ENCODE measurements at places on chromosomes 11 and 22.

DNA sequence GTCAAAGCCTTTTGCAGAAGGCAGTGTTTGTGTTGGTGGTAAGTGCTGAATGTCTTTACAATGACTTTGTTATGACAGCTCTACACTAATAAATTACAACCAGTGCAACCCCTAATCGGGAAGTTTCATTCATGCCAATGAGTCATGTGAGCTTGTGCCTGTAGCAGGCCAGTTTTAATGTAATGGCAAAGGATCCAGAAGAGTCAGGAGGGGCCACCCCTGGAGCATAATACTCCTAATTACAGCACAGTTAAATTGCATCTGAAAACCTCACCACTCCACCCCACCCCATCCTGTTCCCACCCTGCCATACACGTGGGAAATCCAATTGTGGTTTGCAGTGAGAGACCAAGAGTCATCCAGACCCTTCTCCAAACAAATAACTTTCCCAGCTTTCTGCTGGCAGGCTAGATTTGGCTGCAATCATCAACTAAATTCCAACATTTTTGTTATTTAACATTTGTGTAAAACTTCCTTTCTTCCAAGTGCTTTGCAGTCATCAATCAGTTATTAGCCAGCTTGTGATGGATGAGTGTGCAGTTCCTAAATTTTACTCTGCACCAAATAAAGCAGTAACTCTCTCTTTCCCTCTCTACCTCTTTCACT, 277.3 kb upstream of the FAT3 start:
- no peak for DNase-seq

GRCh38 chr11:107182978-107183377, 164.7 kb upstream of the GUCY1A2 start:
- peak; percentile 11 for DNase-seq

GRCh38 chr11:959608-960007, 33.9 kb downstream of the AP2A2 start:
- no peak for DNase-seq

- DNase-seq, result no peak
Observed at GRCh38 chr22:22196018-22196533, 48.5 kb upstream of the VPREB1 start.

DNA sequence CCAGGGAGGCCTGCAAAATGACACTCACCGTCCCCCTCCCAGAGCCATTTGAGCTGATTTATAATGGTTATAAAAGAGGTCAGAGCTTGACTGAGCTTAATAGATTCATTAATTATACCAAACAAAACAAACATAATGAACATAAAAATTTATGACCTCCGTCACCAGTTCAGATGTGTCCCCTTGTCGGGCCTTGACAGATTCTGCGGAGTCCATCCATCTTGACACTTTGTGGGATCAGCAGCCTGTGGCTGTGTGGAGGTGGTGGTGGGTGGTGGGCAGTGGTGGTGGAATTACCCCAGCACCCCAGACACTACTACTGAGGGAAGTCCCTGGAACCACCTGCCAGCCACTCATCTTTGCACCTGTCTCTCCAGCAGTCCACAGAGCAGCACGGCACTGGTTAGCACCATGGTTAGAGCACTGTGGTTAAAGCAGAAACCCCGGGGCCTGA, 83.5 kb downstream of the DSCAML1 start:
- no peak for DNase-seq

- DNase-seq, result no peak
Observed at GRCh38 chr11:102722821-102723220, 1.9 kb downstream of the MMP8 start.

DNA sequence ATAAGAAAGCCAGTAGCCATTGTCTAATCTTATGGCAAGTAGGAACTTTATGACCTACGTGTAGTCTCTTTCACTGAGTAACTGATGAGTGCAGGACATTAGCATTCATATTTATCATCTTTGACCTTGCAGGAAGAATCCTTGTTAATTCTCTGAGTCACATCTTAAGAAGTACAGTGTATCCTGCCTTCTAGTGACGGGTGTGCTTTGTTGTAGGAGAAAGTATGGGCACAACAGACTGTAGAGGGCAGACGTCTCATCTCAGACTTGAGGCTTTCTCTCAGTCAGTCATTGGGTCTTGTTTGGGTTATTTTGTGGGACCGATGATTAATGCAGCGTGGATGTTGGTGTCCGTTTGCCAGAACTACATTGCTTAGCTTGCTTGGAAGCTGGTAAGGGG, 6.8 kb downstream of the RNF214 start:
- DNase-seq, result peak; percentile 99

GRCh38 chr11:66676931-66677598, 622 bp downstream of the RBM4B start:
- DNase-seq, result peak; percentile 23

- peak; percentile 33 for DNase-seq
Observed at GRCh38 chr11:104404231-104405175, 240.6 kb upstream of the PDGFD start.

DNA sequence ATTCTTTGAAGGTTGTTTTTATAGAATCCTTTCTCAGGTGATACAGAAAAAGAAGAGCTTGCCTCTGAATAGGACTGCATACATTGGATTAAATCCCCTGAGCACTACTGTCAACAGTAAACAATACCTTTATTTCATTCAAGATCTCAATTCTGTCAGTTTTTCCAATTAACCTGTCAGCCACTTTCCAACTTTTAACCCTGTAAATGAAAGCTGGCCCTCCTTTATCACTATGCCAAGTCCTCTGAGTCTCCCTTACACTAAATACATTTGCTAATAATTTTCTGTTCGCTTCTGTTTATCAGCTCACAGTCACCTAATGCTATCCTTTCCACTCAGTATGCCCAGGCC, 213.7 kb upstream of the ARHGAP42 start:
- no peak for DNase-seq

- DNase-seq, result peak; percentile 70
Observed at GRCh38 chr11:18371279-18371678, 23.1 kb upstream of the LDHA start.

- DNase-seq, result no peak
Observed at GRCh38 chr11:10247011-10247410, 47.0 kb downstream of the SBF2 start.

- DNase-seq, result peak; percentile 69
Observed at GRCh38 chr22:37560608-37561211, 430 bp downstream of the CDC42EP1 start.

DNA sequence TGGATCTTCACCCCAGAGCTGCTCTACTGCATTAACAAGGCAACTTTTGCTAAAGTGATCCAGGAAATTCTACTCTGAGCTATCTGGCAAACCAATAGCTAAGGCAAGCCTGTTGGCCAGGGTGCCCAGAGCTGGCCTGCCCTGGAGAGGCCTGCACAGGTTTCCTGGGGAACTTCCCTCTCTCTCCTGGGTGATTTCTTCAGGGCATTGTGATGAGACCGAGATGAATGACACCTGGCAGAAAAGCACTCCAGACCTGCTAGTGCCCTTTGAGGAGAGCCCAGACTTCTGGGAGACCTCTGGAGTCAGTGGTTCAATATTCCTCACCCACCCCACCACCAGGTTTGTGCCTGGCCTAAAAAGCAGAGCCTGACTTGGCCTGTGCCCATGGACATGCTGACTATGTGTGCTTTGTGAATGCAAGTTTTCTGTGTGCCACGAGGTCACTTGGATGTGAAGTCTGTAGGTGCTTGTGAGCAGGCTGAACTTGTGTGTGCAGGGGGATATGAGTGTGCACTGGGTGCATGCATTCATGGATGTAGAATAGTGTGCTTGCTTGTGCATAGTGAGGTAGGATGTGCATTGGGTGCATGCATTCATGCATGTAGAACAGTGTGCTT, 4.4 kb upstream of the APLNR start:
- DNase-seq, result no peak

GRCh38 chr11:68269414-68270081, 2.2 kb downstream of the C11orf24 start:
- peak; percentile 90 for DNase-seq

Measured in iris pigment epithelial cell (primary cell).